Fibroblast of skin of right biceps (primary cell): ENCODE measurements at places on chromosomes 12 and 14.

GRCh38 chr12:129200576-129200975 lies 347.3 kb downstream of the GLT1D1 start:
- DNase-seq, result no peak

- DNase-seq, result no peak
Observed at GRCh38 chr12:101619858-101620761, 25.3 kb downstream of the MYBPC1 start.

DNA sequence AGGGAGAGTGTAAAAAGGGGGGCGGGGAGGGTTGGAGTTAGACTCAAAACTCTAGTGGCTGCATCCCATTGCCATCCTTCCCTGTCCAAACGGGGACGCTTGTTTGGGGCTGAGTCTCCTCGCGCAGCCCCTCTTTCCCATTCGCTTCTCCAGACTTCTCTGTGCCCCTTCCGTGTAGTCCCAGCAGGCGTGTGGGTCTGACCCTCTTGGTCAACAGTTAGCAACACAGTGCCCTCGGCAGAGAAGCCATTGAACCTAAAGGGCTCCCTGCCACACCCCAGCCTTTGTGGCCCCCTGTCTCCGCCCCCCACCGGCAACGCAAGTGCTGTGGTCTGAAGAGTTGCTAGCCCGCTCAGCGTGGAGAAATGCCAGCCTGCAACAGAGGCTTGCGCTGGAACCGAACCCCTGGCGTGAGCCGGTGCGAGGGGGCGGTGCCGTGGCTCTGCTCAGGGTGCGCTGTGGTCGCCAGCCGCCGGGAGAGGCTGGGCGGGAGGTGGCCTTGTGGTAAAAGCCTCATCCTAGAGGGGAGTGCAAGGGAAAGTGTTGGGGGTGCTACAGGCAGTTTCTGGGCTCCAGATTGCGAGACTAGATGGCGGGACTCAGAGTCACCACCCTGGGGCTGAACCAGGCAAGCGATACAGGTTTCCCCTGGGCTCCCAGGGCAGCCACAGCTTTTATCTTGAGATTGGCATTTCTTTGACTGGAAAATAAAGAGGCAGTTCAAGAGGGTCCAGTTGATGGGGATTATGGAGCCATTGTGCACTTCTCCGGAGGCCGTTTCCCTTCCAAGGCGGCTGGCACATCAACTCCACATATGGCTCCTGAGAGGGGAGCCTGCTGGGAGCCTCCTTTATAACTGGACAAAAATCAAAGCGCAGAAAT lies 2.1 kb downstream of the PLXNC1 start:
- no peak for DNase-seq

- DNase-seq, result no peak
Observed at GRCh38 chr14:65850429-65851135, 438.1 kb downstream of the FUT8 start.

GRCh38 chr14:75720842-75721498 lies 59.9 kb downstream of the TTLL5 start:
- peak; percentile 62 for DNase-seq

DNA sequence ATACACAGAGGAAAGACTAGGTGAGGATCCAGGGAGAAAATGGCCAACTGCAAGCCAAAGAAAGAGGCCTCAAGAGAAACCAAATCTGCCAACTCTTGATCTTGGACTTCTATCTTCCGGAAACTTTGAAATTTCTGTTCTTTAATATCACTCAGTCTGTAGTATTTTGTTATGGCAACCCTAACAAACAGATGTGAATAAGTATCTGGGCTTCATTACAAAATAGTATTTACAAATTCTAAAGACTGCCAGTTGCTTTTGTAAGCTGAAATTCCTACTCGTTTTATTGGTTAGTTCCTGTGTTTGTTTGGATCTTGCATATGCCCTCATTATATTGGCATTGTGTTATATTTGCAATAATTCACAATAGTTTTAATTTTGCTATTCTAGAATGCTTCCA lies 143.2 kb upstream of the USP15 start:
- no peak for DNase-seq

- peak; percentile 57 for DNase-seq
Observed at GRCh38 chr12:77521508-77522115, 309.1 kb upstream of the NAV3 start.

- peak; percentile 51 for DNase-seq
Observed at GRCh38 chr12:98653866-98654493, 8.9 kb downstream of the APAF1 start.

DNA sequence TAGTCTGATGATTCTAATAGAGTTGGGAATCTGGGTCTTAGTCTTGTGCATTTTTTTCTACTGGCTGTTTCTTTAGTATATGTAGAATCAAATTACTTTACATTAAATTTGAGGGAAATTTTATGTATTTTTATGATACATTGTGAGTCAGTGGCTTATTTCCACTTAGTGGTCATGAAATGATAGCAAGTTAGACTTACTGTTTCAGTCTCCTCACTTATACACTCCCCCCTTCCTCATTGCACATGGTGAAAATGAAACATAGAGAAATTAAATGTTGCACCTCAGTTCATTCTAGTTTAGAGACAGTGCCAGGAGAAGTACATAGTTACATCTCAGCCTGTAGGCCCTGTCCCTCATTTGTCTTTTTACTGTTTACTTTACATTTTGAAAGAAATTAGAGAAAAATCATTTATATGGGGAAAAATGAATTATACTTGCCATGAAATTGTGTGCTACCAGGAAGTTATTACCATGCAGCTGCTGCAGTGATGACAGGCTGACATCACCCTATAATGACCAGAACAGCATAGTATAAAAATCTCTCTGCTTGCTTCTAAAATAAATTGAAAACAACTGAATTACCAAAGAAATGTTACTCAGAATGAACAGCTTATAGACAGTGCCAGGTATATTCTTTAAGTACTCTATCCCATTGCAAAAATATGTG lies 113.2 kb downstream of the TRMT5 start:
- peak; percentile 36 for DNase-seq

- no peak for DNase-seq
Observed at GRCh38 chr14:55249423-55249822, 21.8 kb upstream of the FBXO34 start.

DNA sequence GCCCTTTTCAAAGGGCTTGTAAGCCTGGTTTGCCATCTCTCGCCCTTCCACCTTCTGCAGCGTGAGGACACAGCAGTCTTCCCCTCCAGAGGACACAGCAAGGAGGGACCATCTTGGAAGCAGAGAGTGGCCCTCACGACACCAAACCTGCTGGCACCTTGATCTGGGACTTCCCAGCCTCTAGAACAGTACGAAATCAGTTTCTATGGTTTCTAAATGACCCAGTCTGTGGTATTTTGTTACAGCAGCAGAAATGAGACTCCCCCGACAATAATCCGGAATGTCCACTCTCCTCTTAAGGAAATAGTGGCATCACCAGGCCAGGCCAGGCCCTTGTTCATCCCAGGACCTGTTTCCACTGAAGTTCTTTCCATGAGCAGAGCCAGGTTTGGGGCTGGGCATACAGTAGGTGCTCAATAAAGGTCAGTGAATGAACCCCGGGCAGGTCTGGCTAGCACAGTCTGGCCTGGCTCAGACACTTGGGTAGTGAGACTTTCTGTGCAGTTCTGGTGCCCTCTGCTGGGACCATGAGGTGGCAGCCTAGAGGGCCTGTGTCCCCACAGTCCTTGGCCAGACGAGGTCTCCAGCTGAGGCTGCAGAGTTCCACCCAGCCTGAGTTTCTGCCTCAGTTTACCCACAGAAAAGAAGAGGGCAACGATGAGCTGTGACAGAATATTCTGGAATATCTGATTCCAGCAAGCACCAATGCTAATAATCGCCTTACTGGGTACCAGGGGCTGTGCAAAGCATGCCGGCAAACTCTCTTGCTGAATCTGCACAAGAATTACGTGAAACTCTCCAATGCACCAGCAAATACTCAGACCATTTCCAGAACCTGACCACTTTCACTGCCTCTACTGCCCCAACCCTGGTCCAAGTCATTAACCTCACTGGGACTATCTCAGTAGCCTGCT lies 14.0 kb downstream of the ABCB9 start:
- DNase-seq, result peak; percentile 64

DNA sequence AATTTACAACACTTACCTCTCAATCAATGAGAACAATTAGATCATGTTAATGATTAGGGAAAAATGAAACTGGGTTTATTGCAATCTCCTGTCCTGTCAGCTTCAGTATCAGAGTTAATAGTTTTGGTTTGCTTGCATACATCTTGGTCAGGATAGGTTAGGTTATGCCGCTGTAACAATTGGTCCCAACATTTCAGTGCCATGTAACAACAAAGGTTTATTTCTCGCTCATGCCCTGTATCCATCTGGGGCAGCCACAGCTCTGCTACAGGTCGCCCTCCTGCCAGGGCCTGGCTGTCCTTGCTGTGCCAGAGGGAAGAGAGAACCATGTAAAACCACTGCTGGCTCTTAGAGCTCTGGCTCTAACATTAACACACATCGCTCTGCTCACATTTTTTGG lies 30.5 kb upstream of the SPTLC2 start:
- DNase-seq, result no peak

- peak; percentile 76 for DNase-seq
Observed at GRCh38 chr12:29224572-29224971, 75.5 kb downstream of the FAR2 start.

GRCh38 chr14:84351646-84352045 lies 1178.3 kb upstream of the FLRT2 start:
- DNase-seq, result peak; percentile 58

GRCh38 chr14:55697414-55697861 lies 117.4 kb downstream of the KTN1 start:
- no peak for DNase-seq

DNA sequence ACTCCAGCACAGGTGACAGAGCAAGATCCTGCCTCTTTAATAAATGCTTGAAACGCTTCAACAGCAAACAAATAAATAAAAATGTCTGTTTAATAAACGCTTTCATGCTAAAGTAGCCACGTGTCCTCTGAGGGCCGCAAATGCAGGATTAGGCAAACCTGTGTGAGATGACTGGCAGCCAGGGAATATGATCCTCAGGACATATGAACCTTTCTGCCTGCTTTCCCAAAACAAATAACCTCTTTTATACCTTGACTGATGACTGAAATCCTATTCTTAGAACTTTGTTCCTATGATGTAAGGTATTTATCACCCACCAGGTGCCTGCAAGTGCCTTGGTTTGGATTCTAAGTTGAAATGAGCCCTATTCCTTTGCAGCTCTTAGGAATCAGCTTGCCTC lies 14.5 kb upstream of the FLVCR2 start:
- DNase-seq, result no peak

- peak; percentile 92 for DNase-seq
Observed at GRCh38 chr12:89947437-89948270, 239.0 kb upstream of the ATP2B1 start.

DNA sequence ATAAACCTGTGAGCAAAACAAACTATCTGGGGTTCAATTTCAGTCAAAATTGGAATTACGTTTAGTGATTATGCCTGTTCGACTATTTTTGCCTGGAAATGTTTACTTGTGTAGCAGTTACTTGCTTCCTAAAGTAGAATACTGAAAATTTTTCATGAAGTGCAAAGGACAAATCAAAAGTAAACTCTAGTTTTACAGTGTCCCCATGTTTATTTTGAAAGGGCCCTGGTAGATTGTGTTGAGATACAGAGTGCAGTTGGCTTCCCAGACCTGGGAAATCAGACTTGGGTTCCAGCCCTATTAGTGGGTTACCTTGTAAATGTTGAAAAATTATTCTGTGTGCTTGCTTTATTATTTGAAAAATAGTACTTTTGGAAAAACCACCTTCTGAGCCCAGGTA lies 17.3 kb downstream of the KLRB1 start:
- DNase-seq, result no peak

DNA sequence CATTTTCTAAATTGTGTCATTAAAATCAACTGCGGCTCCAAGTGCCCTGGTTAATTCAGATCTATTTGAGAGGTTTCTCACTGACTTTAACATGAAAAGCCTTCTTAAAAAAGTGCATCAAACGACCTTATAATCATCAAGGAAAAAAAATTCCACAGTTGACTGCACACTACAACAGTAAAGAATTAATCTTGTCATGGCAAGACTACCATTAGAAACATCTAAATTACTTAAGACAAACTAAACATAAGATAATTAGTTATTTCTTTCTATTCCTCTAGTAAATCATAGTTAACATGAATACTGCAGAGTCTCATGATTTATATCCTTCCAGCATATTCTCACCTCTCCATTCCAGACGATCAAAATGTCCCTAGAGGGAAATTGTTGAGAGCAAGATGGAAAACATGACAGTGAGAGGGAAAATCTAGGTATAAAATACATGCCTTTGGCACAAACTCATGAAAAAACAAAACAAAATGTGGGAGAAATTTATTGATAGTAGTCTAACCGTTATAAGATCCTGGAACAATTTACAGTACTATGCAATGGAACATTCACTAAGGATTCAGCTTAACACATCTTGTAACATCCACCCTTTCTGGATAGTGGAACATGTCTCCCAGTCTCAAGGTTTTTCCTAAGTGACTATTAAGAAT lies 112.5 kb downstream of the PRKD1 start:
- DNase-seq, result no peak

DNA sequence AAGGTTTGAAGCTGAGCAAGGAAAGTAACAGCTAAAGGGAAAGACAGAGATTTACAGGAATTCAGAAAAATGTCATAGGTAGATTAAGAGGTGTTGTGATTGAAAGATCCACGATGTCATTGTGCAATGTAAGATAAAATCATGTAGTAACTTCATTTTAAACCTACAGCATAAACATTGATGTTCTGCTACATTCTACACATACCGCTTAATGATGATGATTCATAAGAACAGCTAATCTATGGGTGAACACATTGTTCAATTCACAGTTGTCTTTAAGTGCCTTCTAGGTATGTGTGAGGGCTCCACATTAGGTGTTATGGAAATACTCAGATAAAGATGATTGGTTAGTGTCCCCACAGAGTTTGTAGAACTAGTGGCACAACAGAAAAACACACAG lies 170.9 kb downstream of the GRIP1 start:
- DNase-seq, result peak; percentile 17
